ENCODE measurements at places on chromosomes 7 and 10. TPM values are rescaled to one million over a fixed set of nuclear protein-coding genes. Genes with fewer than 3 reads are reported as not detected.

DNA sequence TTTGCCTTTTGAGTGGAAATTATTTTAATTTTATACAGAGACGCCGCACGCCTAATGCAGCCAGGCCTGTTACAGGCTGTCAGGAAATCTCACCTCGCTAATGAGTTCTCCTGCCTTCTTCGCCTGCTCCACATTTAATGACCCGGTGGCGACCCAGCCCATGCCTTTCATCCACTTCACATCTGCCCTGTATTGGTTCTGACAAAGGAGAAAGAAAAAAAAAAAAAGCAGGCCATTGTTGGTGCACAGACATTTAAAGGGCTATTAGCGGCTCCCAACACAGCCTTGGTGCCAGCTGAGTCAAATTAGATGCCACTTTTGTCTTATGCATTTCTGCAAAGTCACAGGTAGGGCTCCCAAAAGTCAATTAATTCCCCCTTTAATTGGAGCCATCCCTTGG, 43.3 kb downstream of the NRAP start:
- no peaks in the 10 kb centered on the region for H3K36me3 ChIP-seq
- H3K4me3 ChIP-seq, result no peak overlapping the region
- H3K27me3 ChIP-seq, result no peaks in the 10 kb centered on the region
- no peaks in the 10 kb centered on the region for H3K4me1 ChIP-seq
- no peak for DNase-seq
- no peak overlapping the region for H3K27ac ChIP-seq

DNA sequence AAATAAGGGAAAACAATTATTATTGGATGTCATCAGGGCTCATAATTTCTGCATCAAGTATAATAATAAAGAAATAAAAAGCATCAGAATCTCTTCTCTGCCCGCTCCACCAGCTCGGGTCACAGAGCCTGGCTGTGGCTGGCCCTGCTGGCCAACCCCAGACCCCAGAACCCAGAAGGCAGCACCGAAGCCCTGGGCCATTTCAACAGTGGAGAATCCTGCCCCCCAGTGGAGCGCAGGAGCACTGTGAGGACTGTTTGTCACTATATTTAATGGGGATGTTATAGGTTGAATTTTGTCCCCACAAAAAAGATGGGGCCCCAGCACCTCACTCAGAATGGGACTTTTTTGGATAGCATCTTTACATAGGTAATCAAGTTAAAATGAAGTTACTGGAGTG, 27.3 kb downstream of the DENND11 start:
- no peaks in the 10 kb centered on the region for H3K27me3 ChIP-seq
- H3K27ac ChIP-seq, result no peak overlapping the region
- no peak overlapping the region for H3K4me3 ChIP-seq

GRCh38 chr10:129605266-129605985, 138.4 kb downstream of the MGMT start:
- no peaks in the 10 kb centered on the region for H3K36me3 ChIP-seq
- no peak overlapping the region for H3K27ac ChIP-seq
- no peak overlapping the region for H3K4me3 ChIP-seq
- no peaks in the 10 kb centered on the region for H3K4me1 ChIP-seq
- no peaks in the 10 kb centered on the region for H3K27me3 ChIP-seq

GRCh38 chr7:35389636-35390035, 135.7 kb upstream of the TBX20 start:
- H3K27me3 ChIP-seq, result no peaks in the 10 kb centered on the region
- no peak overlapping the region for H3K4me3 ChIP-seq

GRCh38 chr7:116524609-116525297, at the start of gene CAV1:
TSS of gene CAV1 (plus strand) at chr7:116525036. CDS start at chr7:116525063, 27 bp downstream.
- peak within 1 kb of the TSS; percentile 49 for H3K4me3 ChIP-seq
- no peaks in the 10 kb centered on the region for H3K36me3 ChIP-seq
- peak within 1 kb of the TSS; percentile 81 for H3K27ac ChIP-seq
- no peaks in the 10 kb centered on the region for H3K27me3 ChIP-seq
- peak; percentile 75 for DNase-seq

DNA sequence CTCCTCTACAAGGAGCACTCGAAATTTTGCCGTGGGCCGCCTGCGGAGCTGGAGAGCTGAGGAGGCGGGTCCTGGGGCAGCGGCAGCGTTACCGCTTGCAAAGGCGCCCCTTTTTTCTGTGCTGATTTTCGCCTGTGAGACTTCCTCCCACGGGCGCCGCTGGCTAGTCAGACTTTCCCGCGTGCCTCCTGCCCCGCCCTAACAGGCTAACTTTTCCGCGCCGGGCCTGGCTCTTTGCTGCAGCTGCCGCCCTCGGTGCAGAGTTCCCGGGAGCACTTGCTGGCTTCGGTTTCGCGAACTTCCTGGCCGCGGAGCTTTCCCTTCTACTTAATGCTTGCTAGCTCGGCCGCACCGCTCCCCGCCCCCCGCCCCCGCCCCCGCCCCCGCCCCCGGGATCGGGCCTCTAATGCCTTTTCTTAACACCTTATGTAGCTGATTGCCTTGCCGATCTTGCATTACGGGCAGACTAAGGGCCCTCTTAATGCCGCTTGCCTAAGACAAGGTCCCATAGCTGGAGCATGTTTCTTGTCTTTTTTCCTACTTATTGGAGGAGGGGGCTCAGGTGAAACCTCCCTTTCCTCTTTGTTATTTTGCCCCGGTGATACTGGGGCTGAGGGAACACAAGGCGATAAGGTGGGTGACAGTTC, 37.9 kb upstream of the RASGEF1A start:
- H3K4me1 ChIP-seq, result no peaks in the 10 kb centered on the region
- H3K27me3 ChIP-seq, result no peaks in the 10 kb centered on the region
- DNase-seq, result peak; percentile 57
- H3K4me3 ChIP-seq, result peak overlapping the region; percentile 25
- no peak overlapping the region for H3K27ac ChIP-seq
- H3K36me3 ChIP-seq, result no peaks in the 10 kb centered on the region

- no peaks in the 10 kb centered on the region for H3K4me1 ChIP-seq
- no peaks in the 10 kb centered on the region for H3K36me3 ChIP-seq
- no peaks in the 10 kb centered on the region for H3K27me3 ChIP-seq
- no peak for DNase-seq
These were observed 16.1 kb upstream of the FKBP9 start for GRCh38 chr7:32941181-32941580.

DNA sequence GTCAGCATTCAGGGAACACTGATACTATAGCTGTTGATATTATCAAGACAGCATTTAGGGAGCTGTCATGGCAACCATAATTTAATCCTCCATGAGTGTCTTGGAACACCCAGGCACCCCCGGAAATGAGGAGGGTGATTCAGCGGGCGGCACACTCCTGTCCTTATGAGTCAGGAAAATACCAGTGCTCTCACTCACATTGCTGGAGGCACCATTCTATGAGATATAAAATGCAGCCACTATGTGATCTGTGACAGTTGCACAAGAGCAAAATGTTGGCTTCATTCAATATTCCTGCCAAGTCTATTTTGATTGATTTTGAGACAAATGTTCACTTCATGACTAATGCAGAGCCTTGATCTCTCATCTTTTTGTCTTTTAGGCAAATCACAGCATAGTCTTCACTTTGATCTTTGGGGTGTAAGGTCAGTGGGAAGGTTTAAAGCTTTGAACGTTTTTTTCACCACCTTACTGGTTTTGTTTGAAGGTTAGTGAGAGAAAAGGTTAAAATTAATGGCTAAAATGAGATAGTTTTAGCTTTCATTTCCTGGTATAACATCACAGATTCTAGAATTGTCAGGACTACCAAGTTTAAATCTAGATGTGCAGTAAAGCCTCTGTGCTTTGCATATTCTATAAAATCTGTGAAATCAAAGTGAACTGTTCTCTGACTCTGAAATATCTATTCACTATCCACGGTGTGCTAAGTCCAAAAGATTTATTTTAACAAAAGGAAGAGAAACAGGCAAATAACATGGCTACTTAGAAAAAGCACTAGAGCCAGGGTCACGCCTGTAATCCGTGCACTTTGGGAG, 12.4 kb upstream of the ARHGAP12 start:
- H3K27me3 ChIP-seq, result no peaks in the 10 kb centered on the region
- H3K36me3 ChIP-seq, result no peaks in the 10 kb centered on the region

DNA sequence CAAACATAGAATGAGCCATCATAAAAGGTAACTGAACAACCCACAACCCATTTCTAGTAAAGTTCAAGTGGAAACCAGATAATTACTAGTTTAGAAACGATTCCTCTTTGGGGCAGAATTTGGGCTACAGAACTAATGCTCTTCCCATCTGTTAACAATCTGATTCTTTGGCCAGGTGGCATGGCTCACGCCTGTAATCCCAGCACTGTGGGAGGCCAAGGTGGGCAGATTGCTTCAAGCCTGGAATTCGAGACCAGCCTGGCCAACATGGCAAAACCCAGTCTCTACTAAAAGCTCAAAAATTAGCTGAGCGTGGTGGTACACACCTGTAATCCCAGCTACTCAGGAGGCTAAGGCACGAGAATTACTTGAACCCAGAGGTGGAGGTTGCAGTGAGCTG, 18.5 kb downstream of the CYP51A1 start:
- H3K27ac ChIP-seq, result no peak overlapping the region
- H3K36me3 ChIP-seq, result no peaks in the 10 kb centered on the region
- DNase-seq, result no peak
- no peaks in the 10 kb centered on the region for H3K4me1 ChIP-seq
- H3K27me3 ChIP-seq, result no peaks in the 10 kb centered on the region
- no peak overlapping the region for H3K4me3 ChIP-seq

Gene A1CF
- total RNA-seq, result not detected

Gene WNT16
- 1.1 TPM for total RNA-seq

Gene PNLIPRP2
- total RNA-seq, result not detected

Gene TRIM50
- 5.1 TPM for total RNA-seq

Gene COL13A1
- 2.1 TPM for total RNA-seq

Gene AKR1C8
- not detected for total RNA-seq

Gene AKR1C4
- total RNA-seq, result not detected

Measured in prostate gland (tissue), 2 donors.